ENCODE measurements at places on chromosomes 7 and 10.

DNA sequence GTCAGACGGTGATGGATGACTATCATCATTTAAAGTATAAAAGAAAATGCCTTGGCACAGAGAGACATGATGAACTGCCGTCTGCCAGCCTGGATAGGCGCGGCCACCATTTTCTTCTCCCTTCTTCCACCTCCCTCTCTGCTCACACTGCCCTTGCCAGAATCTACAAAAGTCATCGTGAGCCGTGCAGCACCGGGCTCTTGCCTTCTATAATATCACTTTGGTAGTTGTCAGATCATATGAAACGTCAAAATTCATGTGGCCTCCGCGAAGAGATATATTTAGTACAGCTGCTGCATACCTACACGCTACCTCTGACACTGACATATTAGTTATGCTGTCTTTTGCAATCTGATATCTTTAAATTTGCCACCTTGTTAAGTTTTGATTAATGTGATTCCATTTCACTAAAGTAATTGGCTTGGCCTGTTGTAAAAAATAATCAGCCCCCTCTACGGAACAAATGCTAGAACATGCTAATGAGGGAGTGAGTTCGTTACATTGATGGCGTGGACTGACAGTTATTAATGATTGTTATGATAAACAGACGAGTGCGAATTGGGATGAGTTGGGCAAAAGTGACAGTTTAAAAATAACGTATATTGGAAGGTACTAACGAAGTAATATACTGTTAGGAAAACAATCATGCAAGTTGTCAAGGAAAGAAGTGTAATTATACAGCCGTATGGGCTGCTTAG lies 214.9 kb downstream of the LRMDA start:
- DNase-seq = no peak

GRCh38 chr10:9825491-9826018 lies 1192.1 kb upstream of the CELF2 start:
- no peak for DNase-seq

GRCh38 chr10:62719061-62719460 lies 85.5 kb upstream of the ADO start:
- DNase-seq = no peak

GRCh38 chr10:49398000-49398861 lies 2.3 kb upstream of the DRGX start:
- no peak for DNase-seq

- no peak for DNase-seq
Observed at GRCh38 chr10:81877596-81877995, 2.6 kb downstream of the NRG3 start.

- no peak for DNase-seq
Observed at GRCh38 chr7:134926396-134926795, 59.9 kb upstream of the AGBL3 start.

- no peak for DNase-seq
Observed at GRCh38 chr7:23017309-23017708, 3.4 kb upstream of the HYCC1 start.

DNA sequence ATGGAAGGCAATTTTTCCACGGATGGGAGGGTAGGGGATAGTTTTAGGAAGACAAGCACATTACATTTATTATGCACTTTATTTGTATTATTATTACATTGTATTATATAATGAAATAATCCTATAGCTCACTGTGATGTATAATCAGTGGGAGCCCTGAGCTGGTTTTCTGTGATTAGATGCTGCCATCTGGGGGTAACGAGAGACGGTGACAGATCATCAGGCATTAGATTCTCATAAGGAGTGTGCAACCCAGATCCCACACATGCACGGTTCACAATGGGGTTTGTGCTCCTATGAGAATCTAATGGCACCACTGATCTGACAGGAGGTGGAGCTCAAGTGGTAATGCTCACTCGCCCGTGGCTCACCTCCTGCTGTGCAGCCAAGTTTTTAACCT lies 103.9 kb upstream of the STK17A start:
- peak; percentile 41 for DNase-seq

GRCh38 chr10:112246-112645 lies 23.0 kb upstream of the ZMYND11 start:
- peak; percentile 15 for DNase-seq

DNA sequence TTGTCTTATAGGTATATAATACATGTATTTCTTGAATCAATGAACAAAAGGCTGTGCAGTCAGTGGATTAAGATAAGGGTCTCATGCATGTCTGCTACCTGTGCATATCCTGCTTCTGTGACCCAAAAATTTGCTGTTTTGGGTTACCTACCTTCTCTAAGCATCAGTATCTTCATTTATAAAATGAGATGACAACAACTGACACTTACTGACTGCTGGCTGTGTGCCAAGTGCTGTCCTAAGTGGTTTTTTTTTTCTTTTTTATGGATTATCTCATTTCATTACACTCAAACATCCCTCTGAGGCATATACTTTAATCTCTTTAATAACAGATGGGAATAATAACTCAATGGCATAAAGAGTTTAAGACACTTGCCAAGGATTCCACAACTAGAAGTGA lies 2.1 kb downstream of the PDK4 start:
- DNase-seq = no peak

DNA sequence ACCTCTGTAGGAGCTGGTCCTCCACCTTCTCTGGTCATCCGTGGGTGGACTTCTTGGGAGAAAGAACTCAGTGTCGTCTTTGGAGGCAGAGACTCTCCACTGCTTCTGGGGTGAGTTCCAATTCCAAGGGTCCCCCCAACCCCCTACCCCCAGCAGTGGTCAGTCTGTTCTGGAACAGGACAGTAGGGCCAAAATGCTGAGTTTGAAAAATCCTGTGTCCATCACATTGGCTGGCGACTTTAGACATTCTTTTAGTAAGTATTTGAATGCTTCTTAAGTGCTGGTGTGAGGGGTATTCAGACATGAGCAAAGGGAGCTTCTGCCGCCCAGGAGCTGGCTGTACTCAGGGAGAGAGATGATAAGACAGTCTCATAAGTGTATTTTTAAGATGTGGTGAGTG lies 1.9 kb downstream of the ZNF316 start:
- no peak for DNase-seq

- DNase-seq = peak; percentile 70
Observed at GRCh38 chr7:88546808-88547207, 212.7 kb upstream of the ZNF804B start.

GRCh38 chr7:106071999-106072714 lies 40.0 kb downstream of the SYPL1 start:
- no peak for DNase-seq

GRCh38 chr10:122287570-122287969 lies 16.5 kb downstream of the BTBD16 start:
- DNase-seq = no peak

- no peak for DNase-seq
Observed at GRCh38 chr10:968546-969199, 19.6 kb upstream of the GTPBP4 start.

DNA sequence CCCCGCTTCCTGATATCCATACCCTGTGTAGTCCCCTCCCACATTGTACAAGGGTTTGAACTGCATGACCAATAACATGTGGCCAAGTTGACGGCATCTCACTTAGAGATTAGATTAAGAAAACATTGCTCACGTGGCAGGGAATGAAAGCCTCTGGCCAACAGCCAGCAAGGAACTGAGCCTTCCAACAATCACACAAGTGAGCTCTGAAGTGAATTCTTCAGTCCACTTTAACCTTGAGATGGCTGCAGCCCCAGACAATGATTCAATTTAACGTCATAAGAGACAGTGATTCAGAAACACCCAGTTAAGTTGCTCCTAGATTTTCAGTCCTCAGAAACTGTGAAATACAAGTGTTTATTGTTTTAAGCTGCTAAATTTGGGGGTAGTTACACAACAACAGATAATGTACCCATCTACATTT lies 165.9 kb upstream of the PLXNA4 start:
- DNase-seq = peak; percentile 48

Measured in RKO (cell line).